Stimulated activated CD8-positive, alpha-beta memory T cell treated with anti-CD3 and anti-CD28 coated beads, Interleukin-12 subunit alpha, Interleukin-12 subunit beta, amount 100 ng/mL, for 4 hours (primary cell): ENCODE measurements at places on chromosomes 13 and 19.

- no peak for DNase-seq
Measured at GRCh38 chr19:48683349-48683748, 10.5 kb upstream of the NTN5 start.

GRCh38 chr13:63367522-63368198 is 1952.0 kb upstream of the PCDH20 start:
- DNase-seq = no peak

DNA sequence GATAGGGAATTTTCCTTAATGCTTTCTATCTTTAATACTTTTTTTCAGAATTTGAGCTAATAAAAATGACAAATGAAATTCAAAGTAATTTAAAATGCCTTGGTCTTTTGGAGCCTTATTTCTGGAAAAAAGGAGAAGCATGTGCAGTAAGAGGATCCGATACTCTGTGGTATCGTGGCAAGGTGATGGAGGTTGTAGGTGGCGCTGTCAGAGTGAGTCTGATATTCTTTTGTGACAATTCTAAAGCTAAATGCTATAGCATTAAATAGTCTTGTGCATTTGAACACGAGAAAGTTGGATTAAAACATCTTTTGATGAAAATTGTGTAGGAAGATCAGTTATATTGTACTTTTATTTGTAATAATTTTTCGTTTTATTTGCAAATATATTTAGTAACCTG is 95.0 kb downstream of the RNF17 start:
- no peak for DNase-seq

DNA sequence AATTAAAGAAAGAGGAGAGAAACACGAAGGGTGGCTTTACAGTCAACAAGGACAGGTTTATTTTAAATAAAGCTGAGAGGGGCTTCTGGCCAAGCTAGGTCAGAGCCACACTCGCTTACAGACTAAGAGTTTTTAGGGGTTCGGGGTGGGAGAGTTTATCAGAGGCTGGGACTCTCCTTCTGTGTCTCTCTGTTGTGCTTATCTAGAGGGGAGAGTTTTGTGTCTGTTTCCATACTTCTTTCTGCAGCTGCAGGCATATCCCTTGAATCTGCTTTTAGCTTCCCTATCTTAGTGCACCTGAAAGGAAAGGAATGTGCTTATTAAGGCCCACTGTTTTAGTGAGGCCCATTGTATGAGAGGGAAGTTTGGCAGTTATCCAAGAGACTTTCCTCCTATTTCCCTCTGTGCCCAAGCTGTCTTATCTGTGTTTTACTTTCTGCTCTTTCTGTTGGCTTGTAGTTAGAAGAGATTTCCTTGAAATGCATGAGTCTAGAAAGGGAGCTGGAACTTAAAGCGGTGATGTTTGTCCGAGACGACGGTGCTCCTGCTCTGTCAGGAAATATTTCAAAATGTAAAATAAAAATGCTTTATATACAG is 275.3 kb downstream of the KCTD12 start:
- DNase-seq = no peak

GRCh38 chr19:53158119-53158656 is 665 bp downstream of the ZNF347 start:
- peak; percentile 4 for DNase-seq

GRCh38 chr13:114237415-114238112 is 2.9 kb downstream of the CDC16 start:
- DNase-seq = no peak
